Stimulated activated CD8-positive, alpha-beta memory T cell treated with anti-CD3 and anti-CD28 coated beads, Interleukin-4, amount 100 ng/mL, for 1 hour (primary cell): ENCODE measurements at places on chromosomes 2 and 18.

DNA sequence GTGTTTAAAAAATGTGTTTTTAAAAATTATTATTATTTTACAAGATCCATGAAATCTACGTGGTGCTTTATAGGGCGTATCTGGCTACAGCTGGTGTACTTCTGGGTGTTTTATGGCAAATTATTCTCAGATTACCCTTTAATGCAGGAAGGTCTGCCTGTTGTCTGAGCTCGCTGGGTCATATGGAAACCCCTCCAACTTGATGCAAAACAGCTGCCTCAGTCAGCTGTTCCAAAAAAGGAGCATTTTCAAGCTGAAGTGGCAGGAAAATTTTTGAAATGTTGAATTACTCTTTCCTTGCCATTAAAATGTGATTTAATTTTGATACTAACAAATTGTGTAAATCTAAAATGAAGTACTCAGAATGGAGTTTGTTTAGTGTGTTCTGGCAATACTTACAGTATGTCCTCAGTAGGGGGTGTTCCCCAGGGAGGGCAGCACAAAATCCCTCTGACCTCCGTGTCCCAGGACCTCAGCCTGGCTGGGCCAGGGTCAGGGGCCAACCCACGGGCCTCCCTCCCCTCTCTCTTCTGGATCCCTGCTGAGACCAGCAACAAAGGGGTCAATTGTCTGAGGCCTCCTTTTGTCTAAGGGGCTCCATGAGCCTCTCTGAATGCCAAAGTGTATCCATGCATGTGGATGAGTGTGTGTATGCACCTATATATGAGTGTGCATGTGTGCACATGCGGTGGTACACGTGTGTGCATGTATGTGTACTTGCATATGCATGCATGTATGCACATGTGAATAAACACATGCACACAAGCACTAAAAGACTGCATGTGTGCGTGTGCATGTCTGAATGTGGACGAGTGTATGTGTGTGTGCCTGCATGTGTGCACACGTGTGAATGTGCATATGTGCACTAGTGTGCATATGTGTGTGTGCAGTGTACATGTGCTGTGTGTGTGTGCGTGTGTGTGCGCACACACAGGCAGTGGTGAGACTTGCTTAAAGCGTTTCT lies 105.4 kb downstream of the ACOXL start:
- DNase-seq, result no peak

DNA sequence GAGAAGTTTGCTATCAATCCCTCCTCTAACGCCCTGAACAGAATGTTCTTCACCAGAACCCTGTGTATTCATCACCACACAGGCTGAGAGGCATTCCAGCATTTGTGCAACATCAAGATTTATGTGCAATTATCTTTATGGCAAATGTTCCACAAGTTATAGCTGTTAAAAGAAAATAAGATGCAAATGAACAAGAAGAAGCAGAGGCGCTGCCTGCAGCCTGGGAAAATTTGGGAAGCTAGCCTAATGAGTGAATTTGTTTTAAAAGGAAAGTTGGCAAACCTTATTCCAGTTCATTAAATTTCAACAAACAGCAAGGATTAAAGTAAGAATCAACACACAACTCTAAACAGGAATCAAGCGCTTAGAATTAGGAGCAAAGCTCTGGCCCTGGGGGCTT lies 5.3 kb downstream of the TPO start:
- DNase-seq, result no peak

GRCh38 chr2:240818293-240819125 lies 1.5 kb downstream of the KIF1A start:
- DNase-seq, result no peak

DNA sequence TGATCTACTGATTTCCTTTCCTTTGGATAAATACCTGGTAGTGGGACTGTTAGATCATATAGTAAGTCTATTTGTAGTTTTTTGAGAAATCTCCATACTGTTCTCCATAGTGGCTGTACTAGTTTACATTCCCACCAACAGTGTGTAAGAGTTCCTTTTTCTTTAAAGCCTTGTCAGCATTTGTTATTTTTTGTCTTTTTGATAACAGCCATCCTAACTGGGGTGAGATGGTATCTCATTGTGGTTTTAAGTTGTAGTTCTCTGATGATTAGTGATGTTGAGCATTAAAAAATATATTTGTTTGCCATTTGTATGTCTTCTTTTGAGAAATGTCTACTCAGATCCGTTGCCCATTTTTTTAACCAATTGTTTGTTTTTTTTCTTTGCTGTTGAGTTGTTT lies 33.9 kb upstream of the EPG5 start:
- DNase-seq, result no peak

DNA sequence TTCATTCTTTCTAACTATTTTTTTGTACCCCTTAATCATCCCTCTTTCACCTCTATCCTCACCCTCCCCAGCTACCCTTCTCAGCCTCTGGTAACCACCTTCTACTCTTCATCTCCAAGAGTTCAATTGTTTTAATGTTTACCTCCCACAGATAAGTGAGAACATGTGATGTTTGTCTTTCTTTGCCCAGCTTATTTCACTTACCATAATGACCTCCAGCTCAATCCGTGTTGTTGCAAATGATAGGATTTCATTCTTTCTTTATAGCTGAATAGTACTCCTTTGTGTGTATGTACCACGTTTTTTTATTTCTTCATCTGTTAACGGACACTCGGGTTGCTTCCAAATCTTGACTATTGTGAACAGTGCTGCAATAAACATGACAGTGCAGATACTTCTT lies 22.1 kb upstream of the TMEM37 start:
- DNase-seq, result no peak

DNA sequence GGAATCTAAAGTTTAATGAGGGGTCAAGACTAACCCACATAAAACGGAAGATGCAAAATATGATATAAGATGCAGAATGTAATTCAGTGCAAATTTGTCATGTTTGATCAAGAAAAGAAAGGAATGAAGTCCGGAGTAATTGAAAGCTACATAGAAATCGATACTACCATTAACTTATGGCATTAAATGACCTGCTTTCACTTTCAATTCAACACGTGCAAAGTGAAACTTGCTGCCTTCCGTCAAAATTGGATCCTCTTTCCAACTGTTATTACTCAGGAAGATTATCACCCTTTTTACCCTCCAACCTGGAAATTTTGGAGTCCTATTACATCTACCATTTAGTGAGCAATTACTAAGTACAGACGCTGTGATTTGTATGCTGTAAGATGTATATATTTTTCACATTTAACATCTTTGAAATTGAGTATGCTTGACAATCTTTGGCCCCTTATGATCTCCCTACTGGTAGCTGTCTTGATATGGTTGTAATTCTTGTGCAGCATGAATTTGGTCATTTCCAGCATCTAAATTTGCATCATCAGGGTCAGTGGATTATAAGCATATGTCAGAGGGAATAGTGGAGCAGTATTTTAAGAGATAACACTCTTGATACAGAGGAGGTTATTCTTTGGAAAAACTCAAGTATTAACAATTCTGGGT lies 18.6 kb downstream of the UNC80 start:
- DNase-seq, result no peak

DNA sequence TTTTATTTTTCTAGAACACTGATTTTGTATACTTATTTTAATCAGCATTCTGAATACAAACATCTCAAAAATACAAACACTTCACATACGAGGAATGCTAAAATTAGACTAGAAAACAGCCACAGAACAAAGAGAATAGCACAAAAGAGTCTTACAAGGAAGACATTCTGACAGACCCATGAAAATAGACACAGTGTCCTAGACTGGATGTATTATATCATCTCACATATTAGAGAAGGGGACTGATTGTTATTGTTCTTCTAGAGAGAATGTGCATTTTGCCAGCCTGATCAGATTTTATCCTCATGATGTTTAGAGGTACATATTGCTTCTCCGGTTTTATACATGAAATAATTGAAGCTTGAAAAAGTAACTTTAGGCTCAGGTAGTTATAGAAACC lies 357.9 kb downstream of the DPP10 start:
- DNase-seq, result no peak

- DNase-seq, result no peak
These were observed 26.9 kb upstream of the CDH19 start for GRCh38 chr18:66630831-66631230.

GRCh38 chr18:40613721-40614120 lies 1341.3 kb upstream of the PIK3C3 start:
- DNase-seq, result no peak

DNA sequence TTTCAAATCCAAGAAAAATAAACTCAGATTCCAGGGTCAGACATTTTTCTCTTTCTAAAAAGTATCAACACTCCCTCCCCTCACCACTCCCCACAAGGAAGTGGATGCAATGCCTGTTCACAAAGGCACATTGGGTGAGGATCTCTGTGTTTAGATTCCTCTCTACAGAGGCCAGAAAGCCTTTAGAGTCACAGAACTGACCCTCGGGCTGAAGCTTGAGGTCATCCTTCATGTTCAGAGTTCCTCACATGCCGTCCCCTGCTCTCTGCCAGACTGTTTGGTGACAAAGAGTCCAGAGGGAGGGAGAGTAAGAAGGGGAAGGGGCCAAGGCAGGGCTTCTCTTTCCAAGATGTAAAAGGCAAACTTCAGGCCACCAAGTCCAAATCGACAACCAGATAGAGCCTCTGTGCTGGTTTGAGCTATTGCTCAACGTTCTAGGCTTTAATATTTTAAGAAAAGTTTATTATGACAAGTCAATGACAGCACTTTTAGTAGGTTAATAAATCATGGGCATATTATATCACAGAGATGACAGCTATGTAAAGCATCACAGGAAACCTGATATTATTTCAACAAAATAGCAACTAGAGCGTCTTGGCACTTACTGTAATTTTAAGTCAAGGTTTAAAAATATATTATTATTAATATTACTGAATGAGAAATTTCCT lies 269.4 kb downstream of the ETAA1 start:
- DNase-seq, result no peak

GRCh38 chr2:47266939-47267710 lies 112.0 kb upstream of the STPG4 start:
- no peak for DNase-seq

- no peak for DNase-seq
These were observed 21.5 kb upstream of the FSHR start for GRCh38 chr2:49175831-49176230.

- DNase-seq, result no peak
These were observed 106.0 kb downstream of the COPS8 start for GRCh38 chr2:237191714-237192081.

DNA sequence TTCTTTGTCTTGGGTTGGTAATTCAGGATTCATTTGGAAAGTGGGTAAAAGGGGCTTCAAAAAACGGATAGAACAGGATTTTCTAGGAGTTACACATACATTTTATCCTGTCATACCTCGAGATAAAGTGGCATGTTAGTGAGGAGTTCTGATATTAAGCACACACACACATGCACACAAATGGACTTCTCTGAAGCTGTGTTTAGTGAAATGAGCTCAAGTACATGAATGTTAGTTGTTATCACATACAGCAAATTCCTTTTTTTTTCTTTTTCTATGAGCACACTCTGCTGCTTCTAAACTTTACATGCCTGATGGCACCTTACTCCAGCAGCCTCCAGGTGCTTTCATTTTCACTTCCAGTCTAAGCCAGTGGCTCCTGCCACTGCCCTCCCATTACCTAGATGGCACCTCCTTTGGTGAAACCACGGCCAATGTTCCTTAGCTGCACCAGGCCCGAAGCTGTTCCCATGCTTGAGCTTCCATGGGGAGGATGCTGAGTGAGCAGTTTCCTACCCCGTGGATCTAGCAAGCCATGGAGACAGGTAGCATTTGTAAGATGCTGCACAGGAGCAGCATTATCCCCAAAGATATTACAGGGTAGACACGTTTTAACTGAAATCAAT lies 49.7 kb downstream of the STAT1 start:
- DNase-seq, result no peak

DNA sequence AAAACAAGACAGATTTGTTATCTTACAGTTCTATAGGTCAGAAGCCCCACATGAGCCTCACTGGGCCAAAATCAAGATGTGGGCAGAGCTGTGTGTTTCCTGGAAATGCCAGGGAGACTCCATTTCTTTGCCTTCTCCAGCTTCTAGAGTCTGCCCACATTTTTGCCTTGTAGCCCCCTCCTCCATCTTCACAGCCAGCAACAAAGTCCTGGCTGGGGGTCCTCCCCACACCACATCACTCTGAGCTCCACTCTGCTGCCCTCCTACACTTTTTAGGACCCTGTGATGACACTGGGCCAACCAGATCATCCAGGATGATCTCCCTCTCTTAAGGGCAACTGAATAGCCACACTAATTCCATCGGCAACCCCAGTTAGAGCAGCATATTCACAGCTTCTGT lies 34.3 kb downstream of the ASB1 start:
- DNase-seq, result no peak

DNA sequence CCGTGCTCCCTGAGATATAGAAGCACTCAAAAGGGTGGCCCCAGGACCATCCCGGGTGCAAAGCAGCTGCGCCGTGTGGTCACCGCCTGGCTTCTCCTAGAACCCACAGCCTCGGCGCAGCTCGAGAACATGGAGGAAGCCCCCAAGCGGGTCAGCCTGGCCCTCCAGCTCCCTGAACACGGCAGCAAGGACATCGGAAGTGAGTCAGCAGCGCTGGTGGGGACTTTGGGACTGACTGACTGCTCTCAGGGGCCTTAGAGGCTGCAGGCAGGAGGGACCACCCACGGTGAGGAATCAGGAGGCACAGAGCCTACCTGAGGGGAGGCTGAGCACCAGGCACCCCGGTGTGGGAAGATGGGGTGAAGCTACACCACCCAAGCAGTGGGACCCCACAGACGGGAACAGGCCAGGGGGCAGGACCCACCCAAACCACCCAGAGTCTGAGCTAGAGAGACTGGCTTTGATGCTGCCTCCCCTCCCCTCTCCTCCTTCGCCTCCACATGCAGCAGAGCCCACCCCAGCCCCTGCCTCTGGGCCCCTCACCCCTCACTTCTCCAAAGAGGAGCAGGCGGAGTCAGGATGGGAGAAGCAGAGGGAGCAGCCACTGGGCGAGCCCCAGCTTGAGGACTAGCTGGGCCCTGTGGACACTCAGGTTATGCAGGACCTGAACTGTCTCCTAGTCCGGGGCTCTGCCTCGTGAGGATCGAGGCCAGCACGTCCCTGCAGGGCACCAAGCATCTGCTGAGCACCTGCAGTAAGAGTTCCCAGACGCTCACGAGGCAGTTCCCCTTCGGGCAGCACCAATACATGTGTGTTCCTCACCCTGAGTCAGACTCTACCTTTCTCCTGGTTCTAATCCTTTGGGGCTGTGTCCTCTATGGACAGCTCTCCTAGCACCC lies 28.7 kb downstream of the MTERF4 start:
- DNase-seq, result no peak

- DNase-seq, result no peak
These were observed 34.4 kb downstream of the TRIP12 start for GRCh38 chr2:229887441-229887840.

- DNase-seq, result no peak
These were observed 42.7 kb upstream of the PHLPP1 start for GRCh38 chr18:62672600-62672999.

DNA sequence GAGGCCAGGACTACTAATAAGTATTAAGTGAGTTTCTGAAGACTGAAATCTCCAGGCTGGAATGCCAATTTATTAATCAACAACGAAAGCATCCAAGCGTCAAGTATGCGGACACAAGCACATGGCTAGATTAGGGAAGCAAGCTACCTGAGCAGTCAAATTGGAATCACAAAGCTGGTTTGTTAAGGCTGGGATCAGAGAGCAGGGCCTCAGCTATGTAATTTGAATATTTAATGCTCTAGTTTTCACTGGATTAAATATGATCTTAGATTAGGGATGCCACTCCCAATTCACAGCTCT lies 5.7 kb downstream of the CCL20 start:
- no peak for DNase-seq
